ENCODE measurements at places on chromosomes 3 and 15.

DNA sequence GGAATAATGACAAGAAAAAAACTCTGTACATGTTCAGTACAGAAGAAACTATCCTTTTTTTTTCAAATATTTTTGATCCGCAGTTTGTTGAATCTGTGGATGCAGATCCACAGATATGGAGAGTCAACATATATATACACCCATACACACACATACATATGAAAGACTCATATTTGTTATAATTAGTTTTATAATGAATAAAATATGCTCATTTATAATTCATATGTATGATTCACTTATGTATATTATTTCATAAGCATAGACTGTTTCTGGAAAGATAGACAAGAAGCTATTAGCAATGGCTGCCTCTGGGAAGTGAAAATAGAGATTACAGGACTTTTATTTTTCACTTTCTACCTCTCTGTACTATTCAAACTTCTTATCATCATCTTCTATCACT, 9.8 kb downstream of the DZIP1L start:
- DNase-seq = no peak

DNA sequence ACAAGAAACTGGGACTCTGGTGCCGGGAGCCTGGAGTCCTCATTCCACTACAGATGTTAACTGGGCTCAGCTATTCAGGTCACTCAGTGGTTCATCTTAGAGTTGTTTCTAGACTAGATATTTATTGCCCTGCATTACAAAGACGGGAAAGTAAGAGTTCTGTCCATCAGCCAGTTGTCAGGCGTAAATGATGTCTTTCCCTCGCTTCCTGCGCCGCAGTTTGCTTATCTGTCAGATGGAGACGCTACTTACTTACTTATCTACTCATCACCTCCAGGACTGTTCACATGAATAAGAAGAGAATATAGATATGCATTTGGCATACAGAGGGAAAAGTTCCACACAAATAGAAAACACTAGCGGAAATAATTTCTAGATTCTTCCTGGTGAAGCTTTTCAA, 47.8 kb upstream of the CGNL1 start:
- no peak for DNase-seq

GRCh38 chr3:115958526-115958925, 335.2 kb downstream of the GAP43 start:
- DNase-seq = no peak

DNA sequence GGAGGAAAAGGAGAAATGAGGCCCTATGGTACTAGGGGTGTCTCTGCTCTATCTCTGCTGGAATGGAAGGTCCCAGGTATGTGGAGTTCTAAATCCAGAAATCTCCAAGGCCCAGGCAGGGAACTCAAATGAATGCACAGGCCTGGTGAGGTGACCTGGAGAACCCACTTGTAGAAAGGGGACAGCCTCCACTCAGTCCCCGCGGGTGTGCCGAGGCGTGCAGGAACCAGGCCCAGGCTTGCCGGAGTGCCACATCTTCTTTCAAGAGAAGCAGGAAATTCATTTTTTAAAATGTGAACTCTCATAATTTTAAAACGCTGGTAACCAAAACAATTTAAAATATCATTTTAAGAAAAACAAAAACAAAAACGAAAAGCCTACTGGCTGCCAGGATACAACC, 32.2 kb upstream of the ADCY5 start:
- DNase-seq = no peak

- DNase-seq = no peak
Observed at GRCh38 chr3:35486295-35486694, 153.0 kb upstream of the ARPP21 start.
